ENCODE measurements at places on chromosomes 11 and 22.

- no peak for ATAC-seq
These were observed 827 bp upstream of the TNNT3 start for GRCh38 chr11:1918436-1919315.

DNA sequence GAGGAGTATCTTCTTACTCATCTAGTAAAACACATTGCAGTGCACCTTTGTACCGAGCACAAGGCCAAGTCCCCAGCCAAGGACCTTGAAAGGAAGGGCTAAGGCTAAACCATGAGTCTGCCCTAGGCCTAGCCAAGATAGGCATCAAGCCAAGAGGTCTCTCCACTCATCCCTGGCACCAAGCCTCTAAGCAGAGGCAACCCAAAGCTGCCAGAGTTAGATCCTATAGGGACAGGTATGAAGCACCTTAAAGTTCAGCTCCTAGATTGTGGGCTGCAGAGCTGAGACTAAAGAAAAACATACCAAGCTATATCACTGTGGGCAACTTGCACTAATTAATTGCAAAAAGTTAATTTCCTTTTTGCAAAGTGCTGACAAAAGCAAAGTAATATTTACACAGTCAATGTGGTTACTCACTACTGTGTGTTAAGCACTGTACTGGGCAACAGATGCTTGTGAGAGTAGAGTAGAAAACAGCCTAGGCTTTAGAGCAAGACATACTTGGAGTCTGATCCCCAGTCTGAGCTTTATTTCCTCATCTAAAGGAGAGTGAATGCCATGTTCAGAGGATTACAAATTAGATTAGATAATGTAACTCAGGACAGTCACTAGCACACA is 7.2 kb downstream of the COA4 start:
- ATAC-seq, result no peak

DNA sequence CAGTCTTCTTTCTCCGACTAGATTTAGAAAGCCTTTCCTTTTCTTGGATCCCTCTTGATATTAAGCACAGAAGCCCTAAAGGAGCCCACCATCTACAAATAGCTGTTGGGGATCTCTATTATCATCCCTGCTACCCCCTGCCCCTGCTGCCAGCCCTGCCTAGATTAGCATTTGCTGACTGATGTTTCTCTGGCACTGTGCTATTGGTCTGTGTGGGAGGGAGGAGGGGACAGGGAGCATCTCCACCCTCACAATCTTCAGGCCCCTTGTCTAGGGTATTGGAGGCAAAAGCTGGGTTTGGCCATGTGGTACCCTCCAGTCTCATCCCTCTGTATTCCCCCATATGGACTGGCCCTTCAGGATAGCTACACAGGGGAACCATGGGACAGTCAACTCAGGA is 6.2 kb downstream of the USH1C start:
- no peak for ATAC-seq

- ATAC-seq, result no peak
These were observed 70.2 kb downstream of the NELL1 start for GRCh38 chr11:20739577-20739976.

DNA sequence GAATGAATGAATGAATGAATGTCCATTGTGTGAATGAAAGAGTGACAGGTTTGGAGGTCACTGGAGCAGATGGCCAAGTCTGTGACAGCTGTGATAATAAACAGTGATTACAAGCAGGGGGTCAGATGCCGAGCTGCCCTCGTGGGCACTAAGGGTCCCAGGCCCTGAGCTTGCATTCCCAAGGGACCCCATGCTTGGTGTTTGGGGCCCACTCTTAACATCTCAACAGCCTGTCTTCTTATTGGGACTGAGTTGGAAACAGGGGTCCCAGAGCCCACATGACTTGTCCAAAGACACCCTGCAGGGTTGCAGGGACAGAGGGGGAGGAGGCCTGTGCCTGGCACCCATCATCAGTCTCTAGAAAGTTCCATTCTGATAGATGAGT is 12.0 kb upstream of the ANO1 start:
- ATAC-seq, result no peak

- ATAC-seq, result no peak
These were observed 98.9 kb downstream of the INSC start for GRCh38 chr11:15213471-15214231.

DNA sequence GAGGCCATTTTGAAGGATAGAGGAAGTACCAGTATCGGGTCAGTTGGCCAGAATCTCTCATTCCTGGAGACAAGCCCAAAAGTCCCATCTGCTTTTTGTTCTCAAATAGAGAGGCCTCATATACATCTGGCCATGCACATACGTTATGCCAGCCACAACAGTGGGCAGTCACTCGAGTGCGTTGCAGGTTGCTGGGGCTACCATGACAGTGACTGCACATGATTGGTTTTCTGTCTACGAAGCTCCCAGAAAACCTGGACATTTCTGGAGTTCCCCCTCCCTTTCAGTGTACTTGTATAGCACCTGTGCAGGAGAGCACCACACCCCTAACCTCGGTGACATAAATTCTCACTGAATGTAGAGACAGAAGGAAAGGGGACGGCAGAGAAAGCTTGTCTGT is 62.1 kb downstream of the C22orf31 start:
- no peak for ATAC-seq

- no peak for ATAC-seq
These were observed 1.1 kb upstream of the NECTIN1 start for GRCh38 chr11:119729951-119730613.

GRCh38 chr11:1641096-1641495 is 11.5 kb downstream of the KRTAP5-5 start:
- no peak for ATAC-seq

GRCh38 chr22:31106731-31107177 is 614 bp downstream of the SELENOM start:
- no peak for ATAC-seq

GRCh38 chr11:77125191-77125590 is 2.9 kb upstream of the MYO7A start:
- ATAC-seq, result no peak

DNA sequence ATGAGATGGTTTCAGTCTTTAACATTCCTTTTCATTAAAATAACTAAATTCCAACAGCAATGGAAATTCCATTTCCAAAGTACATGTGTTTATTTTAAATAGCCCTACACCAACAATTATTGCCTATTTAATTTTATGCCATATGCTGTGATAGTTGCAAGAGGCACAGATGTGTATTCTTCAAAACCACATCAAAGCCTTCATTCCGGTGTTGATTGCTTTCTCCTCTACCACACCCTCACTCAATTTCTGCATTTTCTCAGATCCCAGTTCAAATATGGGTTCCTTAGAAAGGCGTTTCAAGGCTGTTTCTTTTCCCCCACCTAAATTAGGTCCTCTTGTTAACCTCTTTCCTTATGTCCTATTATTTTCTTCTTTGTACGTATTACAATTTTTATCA is 6.0 kb upstream of the HSD17B12 start:
- no peak for ATAC-seq

DNA sequence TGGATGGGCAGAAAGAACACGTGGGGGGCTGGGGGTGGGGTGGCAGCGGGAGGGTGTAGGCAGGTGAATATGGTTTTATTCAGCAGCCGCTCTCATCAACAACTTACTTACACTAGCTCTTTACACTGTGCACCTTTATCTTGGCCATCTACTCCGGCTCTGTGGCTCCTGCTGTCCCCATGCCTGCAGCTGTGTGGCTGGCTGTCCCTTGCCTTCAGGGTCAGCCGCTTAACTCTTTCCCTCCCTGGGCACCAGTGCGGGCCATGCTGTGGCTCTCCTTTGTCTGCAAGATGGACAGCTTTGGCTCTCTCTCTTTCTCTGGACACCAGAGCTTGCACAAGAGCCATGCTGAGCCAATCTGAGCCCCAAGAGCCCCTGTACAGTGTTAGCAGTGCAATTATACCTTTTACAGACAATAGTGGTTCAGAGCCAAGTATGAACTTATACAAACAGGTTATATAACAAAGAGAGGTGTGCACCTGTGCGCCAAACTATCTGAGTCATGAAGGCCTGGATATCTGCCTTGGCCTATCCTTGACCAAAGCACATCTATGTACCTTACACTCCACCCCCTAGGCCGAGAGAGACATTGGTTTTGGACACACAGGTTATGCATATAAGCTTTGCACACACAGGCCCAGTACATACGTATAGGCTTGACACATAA is 94.3 kb upstream of the CTSC start:
- no peak for ATAC-seq

GRCh38 chr11:75496305-75496752 is 29.4 kb downstream of the GDPD5 start:
- ATAC-seq, result no peak

DNA sequence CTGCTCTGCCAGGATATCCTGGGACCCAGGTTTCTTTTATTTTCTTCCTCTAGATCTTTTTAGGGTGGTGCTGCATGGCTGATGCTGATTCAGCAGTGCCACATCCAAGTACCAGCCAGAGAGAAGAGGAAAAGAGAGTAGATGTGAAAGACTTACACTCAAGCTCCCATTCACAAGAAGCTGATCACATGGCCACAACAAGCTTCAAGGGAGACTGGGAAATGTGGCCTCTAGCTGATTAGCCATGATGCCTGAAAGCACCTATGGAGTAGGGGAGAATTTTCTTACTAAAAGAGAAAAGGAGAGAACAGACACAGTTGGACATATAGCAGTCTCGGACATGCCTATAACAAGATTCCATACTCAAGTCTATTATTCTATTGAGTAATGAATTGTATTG is 34.4 kb upstream of the FJX1 start:
- no peak for ATAC-seq

DNA sequence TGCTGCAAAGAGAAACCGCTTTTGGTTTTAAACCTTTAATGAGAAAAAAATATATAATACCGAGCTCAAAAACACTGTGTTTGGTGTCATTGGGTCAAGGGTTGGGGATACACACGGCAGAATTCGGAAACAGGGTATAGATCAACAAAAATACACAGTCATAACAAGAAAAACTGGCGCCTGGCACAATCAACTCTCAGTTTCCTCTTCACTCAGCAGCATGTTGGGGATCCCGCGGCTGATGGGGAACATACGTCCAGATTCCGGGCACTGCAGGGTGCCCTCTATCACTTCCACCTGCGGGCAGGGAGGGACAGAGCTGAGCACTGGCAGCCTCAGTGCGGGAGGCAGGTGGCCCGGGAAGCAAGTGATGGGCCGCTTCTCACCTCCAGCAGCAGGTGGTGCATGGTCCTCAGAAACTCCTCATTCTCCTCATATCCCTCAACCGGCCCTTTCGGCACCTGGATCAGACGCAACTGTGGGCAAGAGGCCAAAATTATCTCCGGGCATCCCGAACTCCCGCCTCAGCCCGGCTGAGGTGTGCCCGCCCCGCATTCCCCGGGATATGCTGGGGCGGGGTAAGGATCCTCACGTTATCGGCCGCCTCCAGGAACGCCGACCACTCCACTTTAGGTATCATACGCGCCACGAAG is 561 bp downstream of the TRMT112 start:
- ATAC-seq, result peak; percentile 5

GRCh38 chr11:47918882-47919495 is 61.4 kb upstream of the PTPRJ start:
- ATAC-seq, result peak; percentile 27

GRCh38 chr11:75853971-75854370 is 39.0 kb downstream of the UVRAG start:
- no peak for ATAC-seq

DNA sequence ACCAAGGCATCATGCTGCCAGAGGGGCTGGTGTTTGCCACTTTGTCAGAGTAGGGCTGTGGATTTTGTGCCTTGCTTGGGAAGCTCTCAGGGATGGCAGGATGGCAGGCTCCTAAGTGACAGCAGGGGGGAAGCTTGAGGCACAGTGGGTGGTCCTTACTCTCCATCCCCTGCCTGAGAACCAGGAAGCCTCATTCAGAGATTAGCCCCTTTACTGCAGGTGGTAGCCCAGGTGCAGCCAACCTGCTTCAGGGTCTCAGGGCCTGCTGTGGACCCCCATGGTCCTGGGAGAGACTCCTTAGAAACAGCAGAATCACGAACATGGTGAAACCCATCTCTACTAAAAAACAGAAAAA is 8.9 kb upstream of the ST3GAL4 start:
- no peak for ATAC-seq

- no peak for ATAC-seq
These were observed 5.9 kb upstream of the C11orf91 start for GRCh38 chr11:33706546-33706945.

GRCh38 chr11:81967242-81967641 is 766.4 kb downstream of the FAM181B start:
- ATAC-seq, result no peak

GRCh38 chr11:47564933-47565339 is 463 bp upstream of the PTPMT1 start:
- no peak for ATAC-seq

GRCh38 chr22:36817525-36817848 is 652 bp upstream of the PVALB start:
- ATAC-seq, result no peak

DNA sequence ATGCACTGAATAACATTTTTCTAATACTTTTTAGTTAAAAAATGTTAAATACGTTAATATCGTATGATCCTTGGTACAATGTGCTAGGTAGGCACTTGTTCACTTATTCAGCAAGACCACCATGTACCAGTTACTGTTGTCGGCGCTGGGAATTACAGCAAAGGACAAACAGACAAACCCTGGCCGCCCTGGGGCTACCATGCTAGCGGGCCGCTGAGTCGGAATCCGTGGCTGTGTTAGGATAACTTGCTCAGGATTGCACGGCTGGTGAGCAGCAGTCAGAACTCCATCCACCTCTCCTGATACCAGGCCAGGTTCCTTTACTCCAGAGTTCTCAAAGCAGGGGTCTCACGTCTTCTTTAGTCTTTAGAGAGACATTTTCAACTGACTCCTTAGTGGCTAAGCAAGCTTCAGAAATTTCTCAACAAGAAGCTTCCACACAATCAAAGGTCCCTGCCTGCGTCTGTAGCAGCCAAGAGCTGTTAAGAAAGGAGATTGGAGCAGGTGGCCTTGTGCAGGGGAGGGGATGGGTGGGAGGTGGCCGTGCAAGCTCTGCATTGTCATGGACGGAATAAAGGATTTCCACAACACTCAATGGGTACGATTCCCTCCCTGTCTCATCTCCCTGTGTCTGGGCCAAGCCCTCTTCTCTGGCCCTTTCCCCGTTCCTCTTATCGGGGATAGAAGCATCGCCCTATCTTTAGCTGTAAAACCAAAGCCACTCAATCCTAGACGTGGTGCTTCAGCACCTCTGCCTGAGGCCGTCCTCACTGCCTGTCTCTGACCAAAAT is 39.8 kb upstream of the NNMT start:
- ATAC-seq, result no peak

DNA sequence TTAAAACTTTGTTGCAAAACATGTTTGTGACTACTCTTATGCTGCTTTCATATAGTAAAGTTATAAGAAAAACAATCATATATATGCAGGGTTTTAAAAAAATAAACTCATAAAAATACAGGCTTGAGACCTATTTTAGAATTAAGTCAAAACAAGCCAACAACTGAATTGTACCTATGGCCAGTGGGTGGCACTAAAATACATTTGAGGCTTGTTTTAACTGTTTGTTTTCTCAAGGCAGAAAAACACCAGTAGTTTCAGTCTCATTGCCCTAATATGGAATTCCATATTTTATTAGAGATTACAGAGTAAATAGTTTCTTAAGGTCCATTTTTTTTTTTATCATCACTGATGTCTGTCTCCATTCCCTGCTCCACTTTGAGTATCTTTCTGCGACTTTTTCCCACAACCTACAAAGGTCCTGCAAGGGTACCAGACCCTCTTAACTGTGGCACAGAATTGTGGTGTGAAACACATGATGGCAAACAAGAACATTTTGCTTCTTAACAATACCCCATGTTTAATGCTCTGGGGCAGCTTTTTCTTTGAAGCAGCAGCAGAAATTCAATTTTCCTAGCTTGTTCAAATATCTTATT is 8.5 kb upstream of the CCDC89 start:
- no peak for ATAC-seq
